Metanephros (tissue), 2 donors: ENCODE measurements at places on chromosomes 2 and 18. TPM values are rescaled to one million over a fixed set of nuclear protein-coding genes. Genes with fewer than 3 reads are reported as not detected.

Gene STAMBP
- 20.3 TPM for total RNA-seq

Gene SPDYA
- 2.3 TPM for total RNA-seq

Gene TET3
- total RNA-seq = 16.8 TPM

Gene NEMP2
- 6.8 TPM for total RNA-seq

Gene AFF3
- total RNA-seq = 52.7 TPM

Gene FSHR
- total RNA-seq = not detected

Gene SIX3
- total RNA-seq = not detected

Gene GPR75
- 1.6 TPM for total RNA-seq

Gene DCAF17
- total RNA-seq = 24.8 TPM

Gene TMEM182
- total RNA-seq = 44.4 TPM

Gene MEP1B
- not detected for total RNA-seq

Gene STEAP3
- total RNA-seq = 9.1 TPM

Gene ZNF516
- 56.8 TPM for total RNA-seq

Gene PSME4
- total RNA-seq = 48.3 TPM
